ENCODE measurements at places on chromosomes 4 and X.

DNA sequence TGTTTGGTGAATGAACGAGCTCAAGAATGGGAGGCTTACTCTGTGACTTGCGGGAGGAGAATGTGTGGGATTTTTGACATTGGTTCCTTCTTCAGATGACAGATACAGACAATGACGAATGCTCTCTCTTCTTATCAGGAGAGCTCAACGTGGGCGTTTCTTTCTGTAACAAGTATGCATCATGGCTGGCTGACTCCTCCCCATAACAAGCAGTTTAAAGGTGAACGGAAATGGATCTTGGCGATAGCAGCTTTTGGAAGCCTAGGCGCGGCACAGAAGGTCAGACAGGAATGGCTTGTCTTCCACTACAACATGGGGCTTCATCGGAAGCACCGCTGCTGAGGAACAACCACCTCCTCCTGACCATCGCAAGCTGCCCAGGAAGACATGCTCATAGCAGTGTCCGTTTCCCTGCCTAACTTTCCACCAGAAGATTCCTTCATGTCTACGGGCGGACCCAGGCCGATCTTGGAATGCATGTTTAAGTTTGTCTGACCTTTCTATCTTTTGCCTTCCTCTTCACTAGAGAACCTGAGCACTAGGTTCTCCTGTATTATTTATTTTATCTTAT lies 18.3 kb upstream of the ACSL1 start:
- no peak for DNase-seq

GRCh38 chr4:115272185-115272584 lies 158.8 kb upstream of the NDST4 start:
- no peak for DNase-seq

DNA sequence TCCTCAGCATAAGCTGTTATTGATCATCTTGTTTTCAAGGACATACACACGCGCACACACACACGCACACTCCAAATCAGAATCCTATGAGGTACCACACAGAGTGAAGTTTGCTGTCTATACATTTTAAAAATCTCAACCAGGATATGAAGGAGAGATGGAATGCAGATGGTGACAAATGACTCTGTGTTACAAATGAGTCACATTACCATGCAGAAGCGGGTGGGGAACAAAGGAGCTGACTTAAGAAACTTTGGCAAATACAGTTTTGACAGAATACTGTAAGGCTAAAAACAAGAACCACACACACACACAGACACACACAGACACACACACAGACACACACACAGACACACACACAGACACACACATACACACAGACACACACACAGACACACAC lies 81.7 kb downstream of the RELL1 start:
- no peak for DNase-seq

GRCh38 chr4:150126864-150127203 lies 48.6 kb downstream of the DCLK2 start:
- no peak for DNase-seq

- no peak for DNase-seq
Measured at GRCh38 chr4:8545439-8545765, 34.8 kb upstream of the GPR78 start.

GRCh38 chrX:84248226-84248625 lies 60.2 kb upstream of the RPS6KA6 start:
- no peak for DNase-seq

DNA sequence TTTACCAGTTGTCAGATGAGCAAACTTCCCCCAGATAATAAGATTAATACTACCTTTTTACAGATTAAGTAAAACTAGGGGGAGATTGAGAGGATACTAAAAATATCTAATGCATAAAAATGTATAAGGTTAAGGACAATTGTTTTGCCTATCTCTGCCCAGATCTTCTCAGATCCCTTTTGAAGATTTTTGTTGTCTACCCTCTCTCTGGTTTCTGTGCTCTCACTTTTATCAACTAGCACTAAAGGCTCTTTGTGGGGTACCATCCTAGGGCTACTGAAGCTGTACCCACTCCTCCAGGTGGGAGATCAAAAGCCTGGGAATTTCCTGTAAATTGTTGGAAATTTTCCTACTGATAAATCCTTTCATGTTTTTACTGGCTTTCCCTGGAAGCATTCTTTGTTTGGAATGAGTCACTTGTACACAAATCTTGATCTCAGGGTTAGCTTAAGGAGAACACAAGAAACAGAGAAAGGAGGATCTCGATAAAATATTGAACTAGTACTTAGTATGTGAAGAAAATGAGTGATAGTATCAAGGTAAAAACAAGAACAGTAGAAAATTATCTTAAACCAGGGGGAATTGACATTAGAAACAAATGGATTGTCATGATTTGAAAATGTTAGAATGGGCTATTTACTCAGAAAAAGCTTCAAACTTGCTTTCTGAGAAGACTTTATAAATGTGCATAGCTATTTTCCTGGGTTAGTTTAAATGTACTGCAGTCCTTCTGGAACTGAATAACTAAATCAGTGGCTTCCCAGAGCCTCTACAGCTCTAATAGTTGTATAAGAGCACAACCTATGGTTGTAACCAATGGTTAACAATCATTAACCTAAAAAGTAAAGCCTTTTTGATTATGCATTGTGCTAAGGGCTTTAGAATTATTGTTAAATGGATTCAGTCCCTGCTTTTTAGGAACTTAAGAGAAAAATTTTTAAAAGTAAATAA lies 679.9 kb upstream of the MAGEB2 start:
- DNase-seq: no peak

- DNase-seq: no peak
Measured at GRCh38 chr4:169815606-169816005, 57.9 kb upstream of the HPF1 start.

DNA sequence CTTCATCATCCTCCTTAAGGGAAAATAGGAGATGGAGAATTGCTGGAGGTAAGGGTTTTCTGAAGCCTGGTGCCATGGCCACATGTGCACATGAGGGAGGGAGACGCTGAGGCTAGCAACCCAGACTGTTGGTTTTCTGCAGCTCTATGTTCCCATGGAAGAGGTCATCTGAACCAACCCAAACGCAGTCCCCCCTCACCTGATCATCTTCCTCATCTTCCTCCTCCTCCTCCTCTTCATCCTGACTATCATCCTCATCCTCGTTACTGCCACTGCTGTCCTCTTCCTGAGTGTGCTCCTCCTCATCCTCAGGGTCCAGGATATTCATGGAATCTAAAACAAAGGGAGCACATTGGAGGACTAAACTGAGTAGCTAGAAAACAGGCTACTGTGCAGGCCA lies 124.6 kb downstream of the HUWE1 start:
- no peak for DNase-seq
